ENCODE measurements at places on chromosomes 7 and 10. TPM values are rescaled to one million over a fixed set of nuclear protein-coding genes. Genes with fewer than 3 reads are reported as not detected.

DNA sequence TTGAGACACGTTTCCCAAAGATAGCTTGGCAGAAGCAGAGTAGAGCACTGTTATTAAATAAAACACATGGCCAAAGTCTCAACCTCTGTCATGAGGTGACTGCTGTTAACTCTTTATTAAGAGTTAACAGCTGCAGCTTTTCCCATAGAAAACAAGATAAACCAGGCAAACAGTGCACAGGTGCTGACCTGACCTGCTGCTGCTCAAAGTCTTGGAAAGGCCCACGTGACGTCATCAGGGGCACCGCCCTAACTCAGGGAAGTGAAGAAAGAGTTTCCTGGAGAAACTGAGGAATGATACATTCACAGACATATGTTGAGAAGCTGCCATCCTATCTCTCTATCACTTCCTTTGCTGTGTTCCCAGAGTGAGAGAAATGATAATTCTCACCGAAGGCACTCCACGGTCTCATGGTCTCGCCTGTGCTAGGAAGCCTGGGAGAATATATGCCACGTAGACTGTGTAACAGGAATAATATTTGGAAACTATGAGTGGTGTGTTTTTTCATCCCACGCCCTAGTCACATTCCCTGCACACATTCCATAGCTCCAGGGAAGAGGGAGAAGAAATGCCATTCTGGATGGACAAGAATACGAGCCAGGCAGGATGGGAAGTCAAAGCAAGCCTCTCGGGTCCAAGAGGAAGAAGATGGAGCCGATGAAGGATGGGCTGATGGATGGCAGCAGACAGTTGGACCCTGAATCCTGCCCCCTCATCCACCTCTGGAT, 146.2 kb upstream of the NFE2L3 start:
- DNase-seq = no peak

DNA sequence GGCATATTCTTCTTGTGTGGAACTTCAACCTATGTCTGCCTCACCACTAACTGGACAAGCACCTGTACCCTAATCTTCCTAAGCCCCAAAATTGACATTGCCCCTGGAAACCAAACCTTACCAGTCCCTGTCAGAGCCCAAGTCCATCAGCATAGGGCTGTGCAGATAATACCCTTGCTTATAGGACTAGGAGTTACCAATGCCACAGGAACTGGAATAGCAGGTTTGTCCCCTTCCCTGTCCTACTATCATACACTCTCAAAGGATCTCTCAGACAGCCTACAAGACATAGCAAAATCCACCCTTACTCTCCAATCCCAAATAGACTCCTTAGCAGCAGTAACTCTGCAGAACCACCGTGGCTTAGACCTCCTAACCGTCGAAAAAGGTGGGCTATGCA, 19.8 kb downstream of the ZNF107 start:
- DNase-seq = no peak

DNA sequence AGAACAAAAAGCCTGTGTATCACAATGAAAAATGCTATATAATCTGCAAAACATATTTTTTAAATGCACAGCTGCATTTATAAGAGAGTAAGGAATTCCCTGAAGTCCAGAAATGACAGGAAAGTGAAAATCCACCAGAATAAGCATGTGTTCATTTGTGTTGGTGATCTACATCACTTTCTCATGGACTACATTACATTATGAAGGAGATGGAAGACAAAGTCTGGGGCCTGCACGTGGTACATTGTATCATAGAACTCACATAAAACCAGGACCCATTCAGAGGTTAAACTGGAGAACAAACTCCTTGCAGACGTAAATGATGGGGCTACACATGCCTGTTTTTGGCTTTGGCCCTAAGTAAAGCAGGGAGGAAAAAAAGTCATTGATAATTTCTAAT, 16.4 kb downstream of the IFIT3 start:
- no peak for DNase-seq

KLF14 gene
- 1.7 TPM for polyA plus RNA-seq
